Germinal center (tissue), 1 donor: ENCODE measurements at places on chromosomes 16 and 17.

DNA sequence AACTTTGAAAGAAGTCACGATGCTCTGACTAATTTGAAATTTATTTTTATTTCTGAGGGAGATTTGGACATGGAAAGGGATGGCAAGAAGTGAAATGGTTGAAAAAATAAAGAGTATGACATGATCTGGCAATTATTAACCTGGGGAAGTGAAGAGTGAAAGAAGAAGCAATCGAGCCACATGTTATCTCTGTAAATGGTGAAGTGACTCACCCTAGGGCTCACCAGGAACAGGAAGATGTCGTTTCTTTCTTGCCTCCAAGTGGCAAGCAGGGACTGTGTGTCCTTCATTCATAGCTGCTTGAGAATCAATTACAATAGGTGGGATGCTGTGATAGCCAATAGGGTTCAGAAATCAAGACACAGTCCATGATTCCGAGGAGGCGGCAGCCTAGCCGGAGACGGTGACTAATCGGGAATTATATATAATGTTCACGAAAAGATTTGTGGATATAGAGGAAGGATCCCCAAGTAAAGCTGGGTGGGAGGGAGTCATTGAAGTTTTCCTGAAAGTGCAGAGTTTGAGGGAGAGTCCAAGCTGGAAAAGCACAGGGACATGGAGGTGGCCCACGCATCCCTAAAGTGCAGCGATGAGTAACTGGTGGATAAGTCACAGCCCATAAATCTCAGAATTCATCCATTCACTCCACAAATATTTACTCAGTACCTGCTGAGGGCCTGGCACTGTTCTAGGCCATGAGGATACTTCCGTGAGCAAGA, 18.2 kb upstream of the KRT20 start:
- no peak for DNase-seq

GRCh38 chr17:39208136-39208535, 8.1 kb downstream of the RPL19 start:
- no peak for DNase-seq

DNA sequence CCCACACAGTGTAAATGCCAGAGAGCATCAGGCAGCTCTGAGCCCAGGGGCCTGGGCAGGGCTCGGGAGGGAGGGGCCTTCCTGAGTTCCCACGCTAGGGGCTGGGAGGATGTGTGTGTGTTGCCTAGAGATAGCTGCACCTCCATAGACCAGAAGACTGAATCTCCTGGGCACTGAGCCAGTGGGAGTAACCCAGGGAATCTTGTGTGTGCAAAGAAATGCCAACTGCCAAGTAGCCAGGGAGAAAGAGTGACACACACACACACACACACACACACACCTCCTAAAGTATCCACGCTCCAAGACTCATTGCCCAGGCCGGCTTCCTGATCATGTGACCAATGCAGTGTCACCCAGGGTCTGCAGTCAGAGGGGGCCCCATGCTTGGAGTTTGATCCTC, 166.2 kb upstream of the RPL38 start:
- DNase-seq: no peak

DNA sequence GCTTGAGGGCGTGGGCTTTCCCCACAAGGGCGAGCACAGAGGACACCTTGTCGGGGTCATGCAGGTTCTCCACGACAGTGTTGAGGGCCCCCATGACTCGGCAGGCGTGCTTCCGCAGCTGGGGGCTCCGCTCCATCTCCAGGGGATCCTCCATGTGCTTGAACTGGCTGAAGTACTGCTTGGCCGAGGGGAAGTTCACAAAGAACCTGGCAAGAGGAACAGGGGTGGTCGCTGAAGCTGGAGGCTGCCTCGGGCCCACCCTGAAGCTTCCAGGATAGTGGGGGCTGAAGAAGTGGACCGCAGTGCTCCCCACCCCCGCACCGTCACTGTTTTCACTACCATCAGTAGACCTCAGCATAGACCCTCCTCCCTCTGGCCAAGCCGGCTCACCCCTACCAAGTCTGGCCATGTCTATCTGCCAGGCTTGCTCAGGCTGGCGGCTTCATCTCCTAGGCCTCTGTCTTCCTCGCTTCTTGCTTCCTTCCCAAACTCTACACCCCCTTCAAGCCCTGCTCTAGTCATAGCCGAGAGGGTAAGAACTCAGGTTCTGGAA, 5.9 kb downstream of the CYGB start:
- no peak for DNase-seq

DNA sequence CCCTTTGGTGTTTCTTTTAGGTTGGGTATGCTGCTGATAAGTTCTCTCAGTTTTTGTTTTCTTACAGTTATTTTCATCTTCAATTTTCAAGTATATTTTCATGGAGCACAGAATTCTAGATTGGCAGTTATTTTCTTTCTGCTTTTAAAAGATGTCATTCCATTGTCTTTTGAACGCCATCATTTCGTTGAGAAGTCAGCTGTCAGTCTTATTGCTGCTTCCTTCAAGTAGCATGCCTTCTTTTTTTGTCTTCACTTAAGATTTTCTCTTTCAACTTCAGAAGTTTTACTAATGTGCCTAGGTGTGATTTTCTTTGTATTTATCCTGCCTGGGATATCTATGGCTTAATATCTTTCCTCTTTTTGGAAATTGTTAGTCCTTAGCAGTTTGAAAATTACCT, 262.2 kb upstream of the PMFBP1 start:
- no peak for DNase-seq

DNA sequence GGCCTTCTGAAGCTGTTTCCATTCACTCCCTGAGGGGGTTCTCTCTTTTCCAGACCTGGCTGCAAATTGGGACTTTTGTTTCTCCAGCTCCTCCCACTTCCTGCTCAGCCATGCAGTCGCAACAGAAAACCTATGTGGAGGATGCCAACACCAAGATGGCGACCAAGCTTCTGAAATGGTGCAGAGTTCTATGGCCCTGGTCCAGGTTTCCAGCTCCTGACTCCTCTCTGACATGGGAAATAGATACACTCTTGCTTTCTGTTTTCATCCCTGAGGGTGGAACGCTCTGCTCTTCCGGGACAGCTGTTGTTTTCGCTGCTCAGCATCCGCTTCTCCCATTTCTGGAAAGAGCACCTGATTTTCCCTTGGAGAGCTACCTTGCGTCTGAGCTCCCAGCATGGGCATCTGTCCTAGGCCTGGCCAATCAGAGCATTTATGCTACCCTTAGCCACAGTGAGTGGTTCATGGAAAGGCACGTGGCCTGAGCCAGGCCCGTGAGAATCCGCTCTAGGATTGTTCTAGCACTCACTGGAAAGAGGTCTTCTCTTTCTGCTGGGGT, 8.1 kb downstream of the GPRC5B start:
- DNase-seq: no peak
